NCI-H446 (cell line): ENCODE measurements at places on chromosomes 13 and 19.
A peak's percentile ranks its signal among the peaks of the same experiment; 100 is the strongest.

- DNase-seq: no peak
Observed at GRCh38 chr13:56102641-56103040, 1038.1 kb upstream of the PRR20A start.

DNA sequence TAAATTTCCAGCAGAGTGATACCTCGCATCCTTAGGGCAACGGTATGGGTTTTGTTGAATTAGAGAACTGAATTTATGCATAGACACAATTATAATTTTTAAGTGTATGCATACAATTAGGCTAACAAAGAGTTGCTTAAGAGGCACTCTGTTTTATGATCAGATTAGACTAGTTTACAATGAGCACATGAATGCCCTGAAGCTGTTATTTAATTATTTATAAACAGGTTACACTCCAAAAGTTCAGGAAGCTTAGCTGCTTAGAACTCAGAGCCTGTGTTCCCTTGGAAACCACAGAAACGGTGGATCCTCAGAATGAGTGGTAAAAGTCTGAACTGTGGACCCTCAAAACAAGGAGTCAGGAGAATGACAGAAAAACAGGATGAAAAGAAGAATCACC lies 72.5 kb upstream of the FBXL3 start:
- no peak for DNase-seq

GRCh38 chr13:103815619-103816018 lies 749.4 kb upstream of the SLC10A2 start:
- no peak for DNase-seq

- no peak for DNase-seq
Observed at GRCh38 chr13:48491423-48492095, 41.3 kb downstream of the RCBTB2 start.

- DNase-seq: peak; percentile 47
Observed at GRCh38 chr13:76425935-76426334, 460.3 kb downstream of the KCTD12 start.

GRCh38 chr13:99018418-99019180 lies 40.7 kb upstream of the DOCK9 start:
- no peak for DNase-seq

DNA sequence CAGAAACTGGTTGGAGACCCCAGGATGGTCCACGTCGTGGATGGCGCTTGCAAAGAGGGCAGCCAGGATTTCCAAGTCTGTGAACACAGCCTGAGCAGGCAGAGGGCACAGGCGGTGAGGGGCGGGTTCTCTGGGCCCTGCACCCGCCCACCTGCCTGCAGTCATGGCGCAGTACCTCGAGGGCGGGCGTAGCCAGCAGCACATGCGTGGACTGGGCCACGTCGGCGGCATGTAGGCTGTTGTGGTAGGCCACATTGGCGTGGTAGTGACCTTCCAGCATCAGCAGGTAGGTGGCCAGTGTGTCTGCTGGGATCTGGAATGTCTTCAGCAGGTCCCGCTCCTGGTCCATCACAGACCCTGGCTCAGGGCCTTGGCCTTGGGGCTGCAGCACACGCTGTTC lies 8.1 kb downstream of the PDE4C start:
- DNase-seq: no peak

DNA sequence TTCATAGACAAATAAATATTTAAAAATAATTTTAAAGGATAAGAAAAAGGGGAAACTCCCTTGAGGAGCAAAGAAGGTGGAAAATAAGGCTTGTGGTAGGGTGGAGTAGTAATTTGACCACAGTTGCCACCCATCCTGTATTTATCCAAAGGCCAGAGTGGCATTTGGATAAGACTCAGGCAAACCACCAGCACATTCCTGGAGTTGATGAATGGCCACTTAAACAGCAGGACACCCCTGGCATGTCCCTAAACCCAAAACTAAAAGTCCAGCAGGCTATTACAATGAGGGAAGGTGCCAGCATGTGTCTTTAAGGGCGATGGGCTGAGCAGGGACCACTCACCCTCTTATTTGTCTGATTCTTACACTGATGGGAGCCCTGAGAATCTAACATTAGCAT lies 9.8 kb upstream of the FRY start:
- no peak for DNase-seq

- DNase-seq: peak; percentile 69
Observed at GRCh38 chr19:53977429-53977990, 13.9 kb upstream of the CACNG6 start.

GRCh38 chr13:79604752-79605151 lies 123.8 kb downstream of the NDFIP2 start:
- no peak for DNase-seq

DNA sequence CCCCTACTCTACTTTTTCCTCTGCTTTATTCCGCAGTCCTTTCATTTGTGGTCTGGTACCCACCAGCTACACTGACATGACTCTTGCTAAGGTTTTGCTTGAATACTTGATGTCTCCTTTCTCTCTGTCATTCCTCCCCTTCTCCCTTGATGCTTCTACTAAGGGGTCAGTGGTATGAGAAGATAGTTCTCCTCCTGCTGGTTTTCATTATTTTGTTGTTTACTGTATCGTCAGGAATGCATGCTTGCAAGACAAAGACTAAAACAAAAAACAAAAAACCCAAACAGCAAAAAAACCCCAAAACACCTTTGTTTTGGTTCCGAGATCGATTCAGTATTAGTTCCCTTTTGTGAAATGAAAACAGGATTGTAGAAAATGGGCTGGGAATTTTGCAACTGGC lies 59.5 kb downstream of the PCCA start:
- DNase-seq: no peak

GRCh38 chr13:93922063-93922855 lies 557.2 kb downstream of the DCT start:
- no peak for DNase-seq

- DNase-seq: peak; percentile 16
Observed at GRCh38 chr19:3129112-3129511, 6.7 kb upstream of the GNA15 start.

GRCh38 chr19:34217952-34218817 lies 36.2 kb upstream of the GARRE1 start:
- DNase-seq: no peak

DNA sequence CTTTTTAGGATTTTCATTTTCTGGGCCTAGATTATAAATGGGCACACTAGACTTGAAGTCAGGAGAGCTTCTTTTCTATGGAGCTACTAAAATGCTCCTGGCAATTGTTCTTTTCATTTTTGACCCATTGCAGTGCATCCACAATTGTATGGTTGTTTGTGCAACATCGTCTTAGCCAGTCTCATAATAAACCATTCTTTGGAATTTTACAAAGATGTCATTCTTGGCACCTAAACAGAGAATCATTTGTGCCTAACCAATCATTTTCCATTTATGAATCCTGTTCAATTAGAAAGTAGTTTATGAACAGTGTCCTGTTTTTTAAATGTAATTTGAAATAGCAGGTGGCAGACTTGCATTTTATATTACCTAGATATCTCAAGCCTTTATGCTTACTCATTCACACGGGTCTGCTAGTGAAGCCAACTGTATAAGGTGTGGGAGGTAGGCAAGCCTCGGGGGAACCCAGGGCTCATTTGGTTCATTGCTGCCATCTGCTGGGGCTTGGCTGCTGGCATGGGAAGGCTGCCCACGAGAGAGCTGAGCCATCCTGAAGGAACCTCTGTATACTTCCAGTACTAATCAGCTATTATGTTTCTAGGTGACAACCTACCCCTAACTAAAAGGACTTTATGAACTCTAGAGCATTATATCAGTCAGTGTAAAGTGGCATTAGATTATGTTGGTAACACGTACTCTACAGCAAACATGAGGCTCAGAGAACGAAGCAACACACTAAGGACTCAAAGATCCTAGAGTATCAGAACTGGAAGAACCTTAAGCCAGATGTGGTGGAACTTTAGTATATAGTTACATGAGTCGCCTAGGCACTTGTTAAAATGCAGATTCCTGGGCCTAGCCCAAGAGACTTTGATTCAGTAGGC lies 60.0 kb downstream of the TPT1 start:
- DNase-seq: peak; percentile 77

DNA sequence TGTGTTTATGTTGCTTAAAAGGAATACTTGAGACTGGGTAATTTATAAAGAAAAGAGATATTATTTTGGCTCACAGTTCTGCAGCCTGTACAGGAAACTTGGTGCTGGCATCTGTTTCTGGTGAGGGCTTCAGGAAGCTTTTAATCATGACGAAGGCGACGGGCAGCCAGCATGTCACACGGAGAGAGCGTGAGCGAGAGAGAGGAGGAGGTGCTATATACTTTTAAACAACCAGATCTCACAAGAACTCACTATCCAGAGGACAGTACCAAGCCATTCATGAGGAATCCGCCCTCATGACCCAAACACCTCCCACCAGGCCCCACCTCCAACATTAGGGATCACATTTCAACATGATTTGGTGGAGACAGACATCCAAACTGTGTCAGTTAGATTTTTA lies 163.4 kb upstream of the TSC22D1 start:
- DNase-seq: no peak

GRCh38 chr13:33466262-33466661 lies 180.7 kb upstream of the STARD13 start:
- DNase-seq: no peak

DNA sequence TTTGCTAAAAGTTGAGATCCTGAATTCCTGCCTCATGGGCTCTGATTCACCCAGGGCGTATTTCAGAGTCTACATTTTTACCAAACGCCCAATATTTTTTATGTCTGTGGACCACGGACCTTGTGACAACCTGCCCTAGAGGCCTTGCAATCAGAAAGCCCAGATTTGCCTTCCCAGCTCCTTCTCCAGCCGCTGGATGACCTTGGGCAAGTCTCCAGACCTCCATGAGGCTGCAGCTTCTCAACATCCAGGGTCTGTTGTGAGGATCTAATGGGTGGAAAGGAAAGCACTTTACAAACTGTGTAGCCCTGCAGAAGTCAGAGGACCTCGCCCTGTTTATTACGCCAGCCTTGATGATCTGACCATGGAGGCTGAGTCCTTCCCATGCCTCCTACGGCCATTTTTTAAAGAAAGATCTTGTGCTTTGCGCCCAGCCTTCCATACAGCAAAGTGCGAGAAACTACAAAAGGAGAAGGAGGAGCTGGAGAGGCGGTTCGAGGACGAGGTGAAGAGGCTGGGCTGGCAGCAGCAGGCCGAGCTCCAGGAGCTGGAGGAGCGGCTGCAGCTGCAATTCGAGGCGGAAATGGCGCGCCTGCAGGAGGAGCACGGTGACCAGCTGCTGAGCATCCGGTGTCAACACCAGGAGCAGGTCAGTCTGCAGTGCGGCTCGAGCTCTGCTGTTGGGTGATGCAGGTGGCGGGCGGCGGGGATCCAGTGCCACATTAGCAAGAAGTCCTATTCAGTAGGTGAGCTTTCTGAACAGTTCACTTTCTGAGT lies 115.6 kb downstream of the SLC7A1 start:
- DNase-seq: no peak

- DNase-seq: no peak
Observed at GRCh38 chr19:57992841-57993240, 9.8 kb downstream of the ZNF606 start.

DNA sequence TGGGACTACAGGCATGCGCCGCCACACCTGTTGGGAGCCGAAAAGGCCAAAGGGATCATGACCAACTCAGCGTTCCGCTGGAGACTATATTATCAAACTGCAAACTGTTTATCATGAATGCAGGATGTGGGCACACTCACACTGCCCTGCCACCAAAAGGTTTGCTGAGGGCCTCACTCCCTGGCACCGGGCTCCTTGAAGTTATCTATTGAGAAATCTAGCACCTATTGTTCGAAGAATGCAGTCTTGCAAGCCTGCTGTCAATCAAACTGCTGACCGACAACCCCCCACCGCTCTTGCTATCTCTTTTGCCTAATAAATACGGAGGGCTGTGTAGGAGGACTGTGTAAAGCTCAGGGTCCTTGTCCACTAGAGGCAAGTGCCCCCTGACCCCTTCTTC lies 5.2 kb upstream of the ZNF836 start:
- no peak for DNase-seq

DNA sequence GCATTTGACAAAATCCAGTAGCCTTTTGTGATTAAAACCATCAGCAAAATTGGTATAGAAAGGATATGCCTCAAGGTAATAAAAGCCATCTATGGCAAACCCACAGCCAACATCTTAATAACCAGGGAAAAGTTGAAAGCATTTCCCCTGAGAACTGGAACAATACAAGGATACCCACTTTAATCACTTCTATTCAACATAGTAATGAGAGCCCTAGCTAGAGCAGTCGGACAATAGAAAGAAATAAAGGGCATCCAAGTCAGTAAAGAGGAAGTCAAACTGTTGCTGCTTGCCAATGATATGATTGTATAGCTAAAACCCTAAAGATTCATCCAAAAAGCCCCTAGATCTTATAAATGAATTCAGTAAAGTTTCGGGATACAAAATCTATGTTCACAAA lies 1510.3 kb downstream of the PCDH9 start:
- DNase-seq: no peak

GRCh38 chr13:33403807-33404362 lies 118.3 kb upstream of the STARD13 start:
- DNase-seq: no peak

- no peak for DNase-seq
Observed at GRCh38 chr19:44878120-44878865, 12.8 kb upstream of the TOMM40 start.

- no peak for DNase-seq
Observed at GRCh38 chr13:36480726-36481427, 48.6 kb downstream of the CCNA1 start.

- DNase-seq: no peak
Observed at GRCh38 chr19:45790942-45791341, 1.7 kb downstream of the DMWD start.

- no peak for DNase-seq
Observed at GRCh38 chr19:4051175-4052101, 15.3 kb downstream of the ZBTB7A start.

- DNase-seq: no peak
Observed at GRCh38 chr19:40264314-40265054, 20.7 kb downstream of the AKT2 start.

DNA sequence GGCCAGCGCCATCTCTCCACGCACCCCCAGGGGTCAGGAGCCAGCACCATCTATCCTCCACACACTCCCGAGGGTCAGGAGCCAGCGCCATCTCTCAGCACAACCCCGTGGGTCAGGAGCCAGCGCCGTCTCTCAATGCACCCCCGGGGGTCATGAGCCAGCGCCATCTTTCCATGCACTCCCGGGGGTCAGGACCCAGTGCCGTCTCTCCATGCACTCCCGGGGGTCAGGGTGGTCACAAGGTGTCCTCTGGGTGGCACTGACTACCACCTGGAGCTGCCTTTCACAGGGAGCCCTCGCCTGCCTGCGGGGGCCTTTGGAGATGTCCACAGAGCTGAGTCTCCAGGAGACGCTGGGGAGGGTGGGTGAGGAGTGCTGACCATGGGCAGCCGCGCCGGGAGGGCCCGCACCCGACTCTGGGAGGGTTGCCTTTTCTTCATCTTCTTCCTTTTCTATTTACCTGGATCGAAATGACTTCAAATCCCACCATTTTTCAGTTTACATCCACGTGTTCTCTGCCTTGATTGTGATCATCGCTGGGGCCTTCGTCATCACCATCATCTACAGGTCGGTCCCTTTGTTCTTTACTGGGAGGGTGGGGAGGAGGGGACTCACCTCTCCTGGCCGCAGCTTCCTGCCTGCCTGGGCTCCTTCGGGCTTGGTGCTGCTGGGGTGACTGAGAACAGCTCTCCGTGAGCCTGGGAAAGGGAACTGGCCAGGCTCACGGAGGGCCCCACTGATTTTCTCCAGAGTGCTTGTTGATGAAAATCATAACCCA lies 19.1 kb downstream of the TEX29 start:
- no peak for DNase-seq
